ENCODE measurements at places on chromosomes 6 and 20.

DNA sequence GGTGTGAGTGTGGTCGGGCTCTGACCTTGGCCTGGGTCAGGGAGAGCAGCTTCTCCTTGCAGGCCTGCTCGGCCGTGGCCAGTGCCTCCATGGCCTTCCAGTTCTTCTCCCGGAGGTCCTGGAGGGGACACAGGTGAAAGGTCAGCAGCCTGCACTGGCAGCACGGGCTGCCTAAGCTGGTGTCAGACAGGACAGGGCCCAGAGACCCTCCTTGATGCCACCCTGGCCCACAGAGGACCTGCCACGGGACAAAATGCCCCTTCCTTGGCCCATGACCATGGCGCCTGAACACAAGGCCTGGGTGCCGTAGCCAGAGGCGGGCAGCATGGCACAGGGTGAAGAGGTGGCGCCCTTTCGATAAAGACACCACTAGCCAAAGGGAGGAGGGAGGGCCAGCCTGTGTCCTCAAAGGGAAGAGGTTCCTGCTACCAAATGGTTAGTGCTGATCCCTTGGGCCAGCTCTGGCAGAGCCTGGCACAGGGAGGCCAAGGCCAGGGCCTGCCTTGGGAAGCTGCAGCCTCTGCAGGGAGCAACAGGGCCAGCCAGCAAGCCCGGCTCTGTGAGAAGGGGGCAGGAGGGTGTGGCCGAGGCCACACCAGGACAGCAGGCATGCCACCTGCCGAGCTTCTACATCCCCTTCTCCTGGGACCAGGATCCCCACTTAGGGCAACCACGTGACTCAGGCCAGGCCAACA lies 54.8 kb downstream of the DSTN start:
- DNase-seq, result no peak

- no peak for DNase-seq
Measured at GRCh38 chr20:62873280-62873679, 11.7 kb upstream of the TCFL5 start.

DNA sequence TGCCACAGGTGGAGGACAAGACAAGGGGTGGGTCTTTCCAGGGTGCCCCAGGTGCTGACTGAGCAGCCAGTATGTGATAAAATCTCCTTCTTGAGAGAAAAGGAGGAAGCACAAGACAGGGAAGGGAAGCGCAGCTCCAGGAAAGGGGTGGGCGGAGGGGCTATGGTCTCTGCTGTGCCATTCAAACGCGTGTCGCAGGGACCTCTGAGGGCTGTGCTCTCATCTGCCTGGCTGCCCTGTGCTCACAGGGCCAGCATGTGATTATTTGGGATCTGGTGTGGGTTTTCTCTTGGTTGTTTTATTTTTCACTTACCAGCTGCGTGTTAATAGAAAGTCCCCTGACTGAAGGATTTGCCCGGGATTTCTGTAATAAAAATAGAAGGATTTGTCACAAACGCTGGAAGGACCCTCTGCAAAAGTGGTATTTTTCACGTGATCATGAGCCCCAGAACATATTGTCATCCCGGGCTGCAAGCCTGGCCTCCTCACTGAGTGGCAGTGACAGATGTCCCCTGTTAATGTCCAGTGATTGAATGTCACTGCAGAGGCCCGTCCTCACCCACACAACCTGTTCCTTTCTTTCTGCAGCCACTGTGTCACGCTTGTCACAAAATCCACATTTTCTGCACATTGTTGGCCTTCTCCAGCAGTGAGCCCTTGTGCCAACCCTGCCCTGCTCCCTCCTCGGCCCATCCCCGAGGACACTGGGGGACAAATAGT lies 35.0 kb upstream of the VSX1 start:
- DNase-seq, result no peak

DNA sequence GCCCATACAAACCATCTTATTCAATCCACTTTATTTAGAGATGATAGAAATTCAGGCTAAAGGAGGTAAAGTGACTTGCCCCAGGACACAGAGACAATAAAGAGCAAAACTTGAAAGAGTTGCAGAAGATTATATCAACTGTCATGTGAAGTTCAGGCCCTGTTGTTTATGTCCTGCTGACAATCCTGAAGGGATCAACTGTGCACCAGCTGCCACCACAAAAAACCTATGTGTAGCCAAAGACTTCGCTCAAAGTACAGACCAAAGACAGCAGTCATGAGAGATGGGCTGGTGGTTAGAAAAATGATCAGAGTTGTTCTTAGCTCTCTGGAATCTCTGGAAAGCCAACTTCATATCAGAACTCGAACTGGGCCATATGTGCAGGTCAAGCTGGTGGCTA lies 16.0 kb upstream of the CITED2 start:
- no peak for DNase-seq

- no peak for DNase-seq
Measured at GRCh38 chr20:3934624-3935023, 45.4 kb downstream of the PANK2 start.

DNA sequence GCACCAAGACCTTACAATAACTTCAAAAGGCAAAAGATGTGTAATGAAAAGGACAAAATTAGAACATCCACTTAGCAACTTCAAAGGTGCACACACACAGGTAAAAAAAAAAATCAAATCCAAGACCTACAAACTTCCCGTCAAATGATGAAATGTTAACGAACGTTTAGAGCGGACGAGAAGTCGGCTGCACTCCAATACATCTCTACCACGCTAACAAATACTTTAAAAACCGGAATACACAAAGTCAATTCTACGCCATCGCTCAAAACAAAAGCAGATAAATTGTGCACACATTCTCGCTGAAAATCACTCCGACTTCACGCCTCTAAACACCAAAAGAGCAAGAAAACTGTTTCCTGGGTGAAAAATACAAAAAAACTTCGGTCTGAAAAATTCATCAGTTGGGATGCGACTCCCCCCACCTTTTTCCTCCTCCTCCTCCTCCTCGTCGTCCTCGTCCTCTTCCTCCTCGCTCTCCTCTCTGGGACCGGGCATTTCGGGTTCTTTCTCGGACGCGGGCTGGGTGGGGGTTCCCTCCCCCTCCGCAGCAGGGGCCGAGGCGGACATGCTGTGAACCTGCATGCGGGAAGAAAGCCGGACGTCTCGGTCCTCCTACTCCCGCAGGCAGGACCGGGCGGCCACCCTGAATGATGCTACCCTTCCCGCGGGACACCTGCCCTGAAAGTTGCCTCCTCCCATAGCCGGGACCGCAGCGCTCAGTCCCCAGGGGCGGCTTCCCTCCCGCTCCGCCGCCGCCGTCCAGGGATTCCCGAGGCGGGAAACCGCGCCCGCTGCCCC lies 712 bp downstream of the DEK start:
- no peak for DNase-seq

All from astrocyte (in vitro differentiated cells and primary cell).